Mammary epithelial cell (primary cell): ENCODE measurements at places on chromosomes 4 and X. TPM values are rescaled to one million over a fixed set of nuclear protein-coding genes. Genes with fewer than 3 reads are reported as not detected.

MAOA gene
- 12.2 TPM for total RNA-seq

CACNA1F gene
- total RNA-seq, result under 0.01 TPM

NLRP2B gene
- total RNA-seq, result not detected

ARMCX1 gene
- total RNA-seq, result 22.0 TPM

CYTL1 gene
- total RNA-seq, result not detected

MAGEC2 gene
- total RNA-seq, result not detected

MAGEB1 gene
- not detected in 2 replicates for total RNA-seq

ERCC6L gene
- 0.17 TPM for total RNA-seq

PWWP3B gene
- 1.2 TPM for total RNA-seq

CT47B1 gene
- total RNA-seq, result not detected in 2 replicates

USP51 gene
- 0.13 and 0.28 TPM in 2 replicates for total RNA-seq

GUCY1B1 gene
- total RNA-seq, result 4.0 TPM

INTU gene
- 5.5 and 6.3 TPM in 2 replicates for total RNA-seq

SPANXA2 gene
- not detected for total RNA-seq

NPY5R gene
- not detected in 2 replicates for total RNA-seq

MAGEB3 gene
- not detected for total RNA-seq
